ENCODE measurements at places on chromosomes 4 and X. TPM values are rescaled to one million over a fixed set of nuclear protein-coding genes. Genes with fewer than 3 reads are reported as not detected.

The TFDP3 gene
- not detected for total RNA-seq

- no peaks in the 10 kb centered on the region for H3K27me3 ChIP-seq
- H3K4me1 ChIP-seq: no peaks in the 10 kb centered on the region
- DNase-seq: no peak
- no peak overlapping the region for H3K4me3 ChIP-seq
- no peaks in the 10 kb centered on the region for H3K36me3 ChIP-seq
Observed at GRCh38 chr4:180152831-180153230, 2090.4 kb upstream of the TENM3 start.

The DCHS2 gene
- total RNA-seq: not detected

DNA sequence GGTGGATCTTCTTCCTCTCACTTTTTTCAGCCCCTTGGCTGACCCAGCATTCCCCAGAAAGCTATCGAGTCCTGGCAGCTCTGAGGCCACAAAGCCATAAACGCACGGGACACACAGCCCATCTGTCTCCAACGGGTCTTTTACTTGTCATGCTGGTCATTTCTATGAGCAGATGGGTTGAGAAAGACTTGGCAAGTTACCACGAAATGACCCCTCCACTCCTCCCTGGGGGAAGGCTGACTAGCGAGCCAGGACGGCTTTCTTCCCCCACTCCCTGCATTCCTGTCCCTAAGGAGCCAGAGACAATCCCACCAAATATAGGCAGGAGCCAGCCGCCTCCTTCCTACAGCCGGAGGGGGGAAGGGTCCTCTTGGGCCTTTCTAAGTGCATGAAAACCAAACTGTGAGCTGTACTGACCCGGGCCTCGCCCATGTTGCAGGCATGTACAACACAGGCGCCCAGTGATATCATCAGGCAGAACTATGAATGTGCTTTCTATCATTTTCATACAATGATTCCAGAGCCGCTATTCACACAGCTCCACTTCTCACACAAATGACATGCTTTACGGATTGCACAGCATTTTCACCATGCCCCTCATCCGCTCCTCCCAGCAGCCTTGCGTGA, 28.6 kb downstream of the AFAP1 start:
- no peaks in the 10 kb centered on the region for H3K36me3 ChIP-seq
- H3K4me1 ChIP-seq: peaks cover 8% of the 10 kb centered on the region
- DNase-seq: peak; percentile 74
- peak overlapping the region; percentile 78 for H3K27ac ChIP-seq
- no peak overlapping the region for H3K4me3 ChIP-seq

- H3K4me3 ChIP-seq: no peak overlapping the region
- no peaks in the 10 kb centered on the region for H3K4me1 ChIP-seq
- no peaks in the 10 kb centered on the region for H3K27me3 ChIP-seq
- no peaks in the 10 kb centered on the region for H3K36me3 ChIP-seq
- no peak for DNase-seq
- H3K27ac ChIP-seq: no peak overlapping the region
Observed at GRCh38 chrX:68880846-68881552, 52.2 kb downstream of the EFNB1 start.

DNA sequence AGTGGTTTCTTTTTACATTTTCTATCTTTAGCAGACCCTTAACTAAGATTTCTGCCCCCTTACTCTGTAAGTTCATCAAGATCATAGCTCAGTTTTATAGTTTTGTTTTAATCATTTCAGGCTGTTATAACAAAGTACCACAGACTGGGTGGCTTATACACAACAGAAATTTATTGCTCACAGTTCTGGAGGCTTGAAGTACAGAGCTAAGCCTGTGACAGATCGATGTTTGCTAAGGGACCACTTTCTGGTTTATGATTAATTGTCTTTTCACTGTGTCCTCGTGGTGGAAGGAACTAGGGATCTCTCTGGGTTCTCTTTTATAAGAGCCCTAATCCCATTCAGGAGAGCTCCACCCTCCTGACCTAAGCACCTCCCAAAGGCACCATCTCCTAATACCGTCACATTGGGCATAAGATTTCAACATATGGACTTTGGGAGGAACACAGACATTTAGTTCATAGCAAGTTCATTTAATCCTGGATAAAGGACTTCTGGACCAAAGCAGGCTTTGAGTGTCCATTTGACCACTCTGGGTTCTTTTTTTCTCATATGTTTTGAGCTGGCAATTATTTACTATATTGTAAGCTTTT, 137.0 kb upstream of the IL15 start:
- no peak for DNase-seq
- no peaks in the 10 kb centered on the region for H3K36me3 ChIP-seq
- no peak overlapping the region for H3K27ac ChIP-seq
- H3K4me1 ChIP-seq: no peaks in the 10 kb centered on the region
- H3K4me3 ChIP-seq: no peak overlapping the region
- no peaks in the 10 kb centered on the region for H3K27me3 ChIP-seq

- no peak for DNase-seq
- no peaks in the 10 kb centered on the region for H3K27me3 ChIP-seq
- H3K27ac ChIP-seq: no peak overlapping the region
- H3K4me1 ChIP-seq: no peaks in the 10 kb centered on the region
Observed at GRCh38 chrX:80537096-80537495, 116.8 kb downstream of the TENT5D start.

DNA sequence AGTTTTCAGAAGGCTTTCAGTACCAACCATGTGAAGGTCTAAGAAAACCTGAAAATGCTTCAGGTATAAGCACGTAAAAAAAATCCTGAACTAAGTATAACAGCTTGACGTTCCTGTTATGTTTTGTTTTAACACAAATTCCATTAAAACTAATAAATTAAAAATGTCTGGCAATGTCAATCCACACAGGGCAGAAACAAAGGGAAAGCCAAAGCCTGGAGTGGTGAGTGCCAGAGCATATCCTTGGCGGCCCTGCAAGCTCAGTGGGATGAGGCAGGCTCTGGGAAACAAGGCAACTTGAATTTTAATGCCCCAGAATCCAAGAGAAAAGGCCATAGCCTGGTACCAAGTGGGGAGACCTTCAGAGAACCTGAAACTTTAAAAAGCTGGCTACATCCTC, 78.2 kb downstream of the EPHA5 start:
- H3K4me1 ChIP-seq: no peaks in the 10 kb centered on the region
- H3K27me3 ChIP-seq: no peaks in the 10 kb centered on the region
- no peak for DNase-seq
- H3K36me3 ChIP-seq: no peaks in the 10 kb centered on the region

DNA sequence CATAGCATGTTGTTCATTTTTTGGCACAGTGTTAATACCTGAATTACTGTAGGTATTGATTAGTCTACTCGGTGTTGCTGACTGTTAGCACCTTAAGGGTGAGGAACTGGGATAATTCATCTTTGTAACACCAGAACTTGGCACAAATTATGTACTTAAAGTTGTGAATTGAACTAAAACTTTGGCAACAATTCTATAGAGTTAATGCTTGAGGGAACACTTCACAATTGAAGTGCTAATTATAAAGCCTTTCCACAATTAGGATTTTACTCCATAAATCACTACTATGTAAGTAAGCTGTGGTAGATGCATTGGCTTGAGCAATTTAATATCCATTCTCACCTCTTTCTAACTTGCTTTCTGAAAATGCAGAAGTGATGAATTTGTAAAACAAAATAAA, 686.7 kb downstream of the PDHA2 start:
- no peaks in the 10 kb centered on the region for H3K4me1 ChIP-seq
- H3K27me3 ChIP-seq: no peaks in the 10 kb centered on the region
- H3K36me3 ChIP-seq: no peaks in the 10 kb centered on the region

DNA sequence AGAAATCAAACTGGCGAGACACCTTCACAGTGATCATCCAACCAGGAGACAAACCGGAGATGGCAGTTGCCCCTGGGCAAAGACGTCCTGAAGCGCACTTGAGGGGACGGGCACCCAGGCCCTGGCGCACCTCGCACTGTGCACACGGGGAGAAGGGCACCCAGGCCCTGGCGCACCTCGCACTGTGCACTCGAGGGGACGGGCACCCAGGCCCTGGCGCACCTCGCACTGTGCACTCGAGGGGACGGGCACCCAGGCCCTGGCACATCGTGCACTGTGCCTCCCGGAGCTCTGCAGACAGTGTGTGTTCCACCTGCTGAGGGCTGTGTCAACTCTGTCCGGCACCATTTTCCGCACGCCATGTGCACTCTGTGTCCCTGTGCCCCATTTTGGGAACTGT, 34.6 kb upstream of the CPLX1 start:
- no peaks in the 10 kb centered on the region for H3K27me3 ChIP-seq
- DNase-seq: no peak
- H3K4me3 ChIP-seq: no peak overlapping the region
- H3K27ac ChIP-seq: no peak overlapping the region

- peak overlapping the region; percentile 89 for H3K4me3 ChIP-seq
- H3K27me3 ChIP-seq: no peaks in the 10 kb centered on the region
- no peak for DNase-seq
- peaks cover 23% of the 10 kb centered on the region for H3K4me1 ChIP-seq
Observed at GRCh38 chr4:82373486-82373815, 340 bp downstream of the HNRNPD start.

DNA sequence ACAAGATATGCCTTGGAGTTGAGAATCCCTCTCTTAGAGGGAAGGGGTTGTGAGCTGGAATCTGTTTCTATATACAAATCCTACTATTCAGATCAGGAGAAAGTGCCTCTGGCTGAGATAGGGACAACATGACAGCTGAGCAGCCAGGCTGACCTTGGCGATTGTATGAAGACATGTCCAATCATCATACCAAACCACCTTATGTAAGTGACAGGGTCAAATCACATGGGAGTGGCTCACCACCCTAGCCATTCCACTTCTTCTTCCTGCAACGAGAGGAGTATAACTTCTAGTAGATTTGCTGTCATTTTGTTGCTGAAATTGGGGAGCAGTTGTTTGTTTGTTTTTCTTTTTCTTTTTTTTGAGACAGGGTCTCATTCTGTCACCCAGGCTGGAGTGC, 48.3 kb upstream of the TMEM150C start:
- H3K36me3 ChIP-seq: no peaks in the 10 kb centered on the region
- H3K4me1 ChIP-seq: no peaks in the 10 kb centered on the region
- no peaks in the 10 kb centered on the region for H3K27me3 ChIP-seq
- H3K4me3 ChIP-seq: no peak overlapping the region
- no peak for DNase-seq

The ZAR1 gene
- 1.4 TPM for total RNA-seq

- H3K27me3 ChIP-seq: no peaks in the 10 kb centered on the region
- H3K36me3 ChIP-seq: no peaks in the 10 kb centered on the region
- no peak overlapping the region for H3K4me3 ChIP-seq
- no peaks in the 10 kb centered on the region for H3K4me1 ChIP-seq
- no peak for DNase-seq
- H3K27ac ChIP-seq: no peak overlapping the region
Observed at GRCh38 chrX:117969782-117970181, 146.8 kb downstream of the KLHL13 start.

- peaks cover 34% of the 10 kb centered on the region for H3K36me3 ChIP-seq
- DNase-seq: no peak
- H3K4me1 ChIP-seq: peaks cover 6% of the 10 kb centered on the region
- H3K4me3 ChIP-seq: no peak overlapping the region
- H3K27ac ChIP-seq: no peak overlapping the region
Observed at GRCh38 chr4:158236304-158237030, 26.2 kb downstream of the TMEM144 start.

The TEX13B gene
- not detected for total RNA-seq

- no peak overlapping the region for H3K4me3 ChIP-seq
- no peak overlapping the region for H3K27ac ChIP-seq
- no peak for DNase-seq
- H3K36me3 ChIP-seq: no peaks in the 10 kb centered on the region
Observed at GRCh38 chr4:76060506-76060905, 14.0 kb upstream of the ART3 start.

GRCh38 chr4:48315728-48316630, 25.4 kb upstream of the SLAIN2 start:
- no peaks in the 10 kb centered on the region for H3K27me3 ChIP-seq
- no peaks in the 10 kb centered on the region for H3K36me3 ChIP-seq
- no peak for DNase-seq
- H3K27ac ChIP-seq: no peak overlapping the region
- no peak overlapping the region for H3K4me3 ChIP-seq

GRCh38 chrX:153820601-153821000, 9.7 kb downstream of the PDZD4 start:
- H3K36me3 ChIP-seq: no peaks in the 10 kb centered on the region
- H3K27me3 ChIP-seq: no peaks in the 10 kb centered on the region
- H3K27ac ChIP-seq: no peak overlapping the region

The PLK4 gene
- not detected for total RNA-seq

- no peaks in the 10 kb centered on the region for H3K27me3 ChIP-seq
- no peaks in the 10 kb centered on the region for H3K36me3 ChIP-seq
- H3K27ac ChIP-seq: no peak overlapping the region
- DNase-seq: no peak
- no peaks in the 10 kb centered on the region for H3K4me1 ChIP-seq
- H3K4me3 ChIP-seq: no peak overlapping the region
Observed at GRCh38 chr4:159526172-159526571, 423.3 kb downstream of the RAPGEF2 start.

DNA sequence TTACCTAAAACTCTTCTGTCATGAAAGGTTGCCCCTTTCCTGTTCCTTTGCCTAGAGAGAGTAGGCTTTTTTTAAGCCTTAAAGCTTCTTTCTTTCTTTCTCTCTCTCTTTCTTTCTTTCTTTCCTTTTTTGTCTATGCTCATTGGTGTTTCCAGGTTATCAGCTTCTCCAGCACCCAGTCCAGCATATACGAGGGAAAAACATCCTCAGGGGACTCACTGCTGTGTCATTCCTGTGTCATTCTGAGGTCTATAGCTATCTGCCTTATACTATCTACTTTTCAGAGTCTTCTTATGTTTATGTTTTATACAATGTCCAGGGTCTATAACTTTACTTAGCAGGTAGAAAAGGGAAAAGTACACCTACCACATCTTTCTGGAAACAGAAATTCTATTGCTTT, 10.5 kb upstream of the USP27X start:
- no peak overlapping the region for H3K27ac ChIP-seq
- DNase-seq: no peak
- H3K4me3 ChIP-seq: no peak overlapping the region
- H3K4me1 ChIP-seq: no peaks in the 10 kb centered on the region

The NPY1R gene
- total RNA-seq: 248 TPM

DNA sequence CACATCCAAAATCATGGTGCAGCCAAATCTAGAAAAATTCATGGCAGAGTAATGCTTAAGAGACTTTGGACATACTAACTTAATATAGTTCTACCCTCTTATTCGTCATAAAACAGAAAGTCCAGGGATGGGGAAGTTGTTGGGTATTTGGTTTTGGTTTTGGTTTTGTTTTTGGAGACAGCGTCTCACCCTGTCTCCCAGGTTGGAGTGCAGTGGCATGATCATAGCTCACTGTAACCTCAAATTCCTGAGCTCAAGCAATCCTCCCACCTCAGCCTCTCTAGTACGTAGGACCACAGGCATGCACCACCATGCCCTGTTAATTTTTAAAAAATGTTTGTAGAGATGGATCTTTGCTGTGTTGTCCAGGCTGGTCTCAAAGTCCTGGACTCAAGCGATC, 271.8 kb upstream of the TENM3 start:
- no peak for DNase-seq
- H3K4me3 ChIP-seq: no peak overlapping the region
- H3K4me1 ChIP-seq: no peaks in the 10 kb centered on the region
- H3K27me3 ChIP-seq: no peaks in the 10 kb centered on the region

- H3K36me3 ChIP-seq: no peaks in the 10 kb centered on the region
- no peaks in the 10 kb centered on the region for H3K4me1 ChIP-seq
- peak; percentile 15 for DNase-seq
- no peak overlapping the region for H3K4me3 ChIP-seq
- no peak overlapping the region for H3K27ac ChIP-seq
Observed at GRCh38 chrX:129795584-129795983, 15.8 kb downstream of the SASH3 start.
